ENCODE measurements at places on chromosomes 7 and 10.

DNA sequence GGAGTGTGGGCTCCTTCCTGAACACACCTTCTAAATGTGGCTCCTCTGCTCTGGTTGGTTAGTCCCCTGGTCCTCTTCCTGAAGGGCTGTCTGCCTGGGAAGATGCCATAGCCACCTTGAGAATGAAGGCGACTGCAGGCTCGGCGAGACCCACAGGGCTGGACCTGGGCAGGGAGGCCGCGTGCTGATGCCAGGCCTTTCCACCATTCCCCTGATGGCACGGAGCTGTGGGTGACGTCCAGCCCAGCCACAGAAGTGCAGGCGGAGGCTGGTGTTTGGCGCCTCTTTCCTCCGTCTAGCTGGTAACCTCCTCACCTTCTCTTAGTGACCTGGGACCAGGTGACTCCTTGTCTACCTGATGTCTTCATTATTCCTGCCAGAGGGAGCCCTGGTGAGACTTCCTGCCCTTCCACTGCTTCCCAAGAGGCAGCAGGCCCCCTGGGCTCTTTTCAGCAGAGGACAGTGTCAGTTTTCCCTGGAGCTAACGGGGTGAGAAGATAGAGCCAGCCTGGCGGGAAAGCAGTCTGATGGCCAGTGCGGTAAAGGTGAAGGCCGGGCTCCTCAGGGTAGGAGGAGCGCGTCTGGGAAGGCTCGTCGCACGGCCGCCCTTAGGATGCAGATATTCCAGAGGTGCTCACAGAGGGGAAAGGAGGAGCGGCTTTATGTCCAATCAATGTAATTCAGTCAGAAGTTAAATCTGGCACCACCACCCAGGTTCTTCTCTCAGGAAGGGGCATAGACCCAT is 34.9 kb downstream of the GBX1 start:
- DNase-seq = no peak

DNA sequence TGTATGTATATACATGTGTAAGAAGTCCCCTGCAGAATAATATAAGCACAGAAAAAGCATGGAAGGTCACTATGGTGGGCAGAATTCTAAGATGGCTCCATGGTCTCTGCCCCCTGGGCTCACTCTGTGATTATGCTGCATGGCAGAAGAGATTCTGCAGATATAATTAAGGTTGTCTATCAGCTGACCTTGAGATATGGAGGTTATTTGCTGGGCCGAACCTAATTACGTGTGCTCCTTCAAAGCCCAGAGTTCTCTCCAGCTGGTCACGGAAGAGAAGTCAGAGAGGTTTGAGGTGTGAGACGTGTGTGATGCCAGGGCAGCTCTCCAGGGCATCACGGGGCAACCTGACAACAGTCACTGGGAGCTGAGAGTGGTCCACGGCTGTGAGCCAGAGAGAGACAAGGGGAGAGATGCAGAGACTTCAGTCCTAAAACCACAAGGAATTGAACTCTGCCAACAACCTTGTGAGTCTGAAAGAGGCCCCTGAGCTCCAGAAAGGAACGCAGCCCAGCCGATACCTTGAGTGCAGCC is 11.5 kb downstream of the PAPOLB start:
- DNase-seq = no peak

DNA sequence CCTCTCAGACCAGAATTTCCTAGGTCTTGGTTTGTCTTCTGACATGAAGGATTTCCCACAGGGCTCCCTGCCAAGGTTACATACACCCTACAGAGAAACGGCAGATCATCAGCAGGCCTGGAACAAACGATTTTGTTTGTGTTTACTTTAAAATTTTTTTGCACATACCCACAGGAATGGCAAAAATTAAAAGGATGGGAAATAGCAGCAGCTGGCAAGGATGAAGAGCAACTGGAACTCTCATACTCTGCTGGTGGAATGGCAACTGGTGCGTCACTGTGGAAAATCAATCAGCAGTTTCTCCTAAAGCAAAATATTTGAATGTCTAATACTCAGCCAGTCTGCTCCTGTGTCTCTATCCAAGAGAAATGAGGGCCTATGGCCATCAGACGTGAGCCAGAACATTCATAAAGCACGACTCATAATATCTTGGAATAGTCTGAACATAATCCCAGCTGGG is 6.5 kb downstream of the BAIAP2L1 start:
- DNase-seq = no peak

- no peak for DNase-seq
Observed at GRCh38 chr10:80661526-80661925, 123.8 kb downstream of the SH2D4B start.

- no peak for DNase-seq
Observed at GRCh38 chr7:42747044-42747443, 164.8 kb downstream of the C7orf25 start.

- no peak for DNase-seq
Observed at GRCh38 chr10:110708776-110709443, 64.8 kb downstream of the RBM20 start.

- DNase-seq = no peak
Observed at GRCh38 chr7:134985894-134986362, 380 bp upstream of the AGBL3 start.

DNA sequence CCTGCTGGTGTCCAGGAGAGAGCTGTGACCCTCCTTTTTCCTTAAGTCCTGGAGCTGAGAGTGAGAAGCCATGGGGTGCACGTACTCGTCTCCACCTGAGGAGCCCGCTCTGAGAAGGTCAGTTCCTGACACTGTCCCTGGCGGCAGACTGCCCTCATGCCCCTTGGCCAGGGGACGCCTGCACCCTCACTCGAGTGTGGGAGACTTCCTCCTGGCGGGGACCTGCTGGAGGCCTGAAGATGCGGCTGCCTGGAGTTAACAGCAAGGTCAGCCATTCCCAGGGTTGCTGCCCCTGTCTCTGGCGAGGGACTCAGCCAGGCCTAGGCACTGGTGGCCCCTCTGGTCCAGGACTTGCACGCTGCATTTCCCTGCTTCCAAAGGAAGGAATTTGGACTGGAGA is 26.4 kb downstream of the TMEM120A start:
- no peak for DNase-seq

DNA sequence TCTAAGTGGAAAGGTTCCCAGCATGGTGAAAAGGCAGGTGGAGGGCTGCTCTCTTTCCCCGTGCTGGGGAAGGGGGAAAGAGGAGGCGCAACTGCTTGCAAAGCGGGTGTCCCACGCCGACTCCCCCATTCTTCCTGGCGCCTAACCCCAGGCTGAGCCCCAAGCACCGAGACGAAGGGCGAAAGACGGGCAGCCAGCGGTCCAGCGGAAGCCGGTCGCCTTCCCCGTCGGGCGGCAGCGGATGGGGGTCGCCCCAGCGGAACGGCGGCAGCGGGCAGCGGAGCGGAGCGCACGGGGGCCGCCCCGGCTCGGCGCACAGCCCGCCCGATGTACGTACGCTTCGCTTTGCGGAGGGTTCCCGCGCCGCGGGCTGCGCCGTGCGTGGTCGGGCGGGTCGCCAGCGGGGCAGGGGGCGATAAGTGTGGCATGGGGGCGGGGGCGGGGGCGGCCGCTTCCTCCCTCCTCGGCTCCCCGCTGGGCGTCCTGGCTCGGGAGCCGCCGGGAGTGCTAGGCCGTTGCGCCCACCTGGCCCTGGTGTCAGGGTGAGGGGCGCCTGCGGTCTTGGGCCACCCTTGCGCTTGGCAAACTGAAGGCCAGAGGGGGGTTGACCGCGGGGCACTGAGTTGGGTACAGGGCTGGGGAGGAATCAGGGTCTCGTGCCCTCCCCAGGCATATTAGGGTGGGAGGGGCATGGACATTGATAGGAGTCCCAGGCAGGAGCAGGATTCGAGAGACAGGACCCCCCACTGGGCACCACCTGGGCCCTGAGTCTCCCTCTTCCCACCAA is 35.2 kb upstream of the HSPB1 start:
- DNase-seq = no peak

Measured in NCI-H526 treated with DMSO at 0.1 percent for 48 hours (cell line).